Regular cardiac myocyte (primary cell): ENCODE measurements at places on chromosomes 7 and 10. TPM values are rescaled to one million over a fixed set of nuclear protein-coding genes. Genes with fewer than 3 reads are reported as not detected.

RNF133 gene
- total RNA-seq: 0.19 and 0.28 TPM in 2 replicates

CDHR1 gene
- total RNA-seq: 0.19 and 0.56 TPM in 2 replicates

DUSP5 gene
- total RNA-seq: 14.7 and 36.4 TPM in 2 replicates

NAT16 gene
- total RNA-seq: not detected in 2 replicates

AGMO gene
- 5.9 and 6.2 TPM in 2 replicates for total RNA-seq

HABP2 gene
- total RNA-seq: under 0.01 and 0.19 TPM in 2 replicates

LRIT1 gene
- not detected in 2 replicates for total RNA-seq

ALOX5 gene
- 0.19 and 0.28 TPM in 2 replicates for total RNA-seq

GHITM gene
- 191 and 207 TPM in 2 replicates for total RNA-seq

GDF2 gene
- total RNA-seq: under 0.01 TPM in 1 of 2 replicates, not detected in the other

IRF5 gene
- total RNA-seq: under 0.01 and 0.56 TPM in 2 replicates

NYAP1 gene
- 0.19 and 0.85 TPM in 2 replicates for total RNA-seq

SLC39A12 gene
- total RNA-seq: not detected in 2 replicates

SRRT gene
- 24.5 and 61.7 TPM in 2 replicates for total RNA-seq

IL6 gene
- total RNA-seq: 69.4 and 193 TPM in 2 replicates

HMX2 gene
- total RNA-seq: not detected in 2 replicates

CHRM2 gene
- total RNA-seq: under 0.01 TPM in 2 replicates

CLRN3 gene
- not detected in 2 replicates for total RNA-seq

VPS26A gene
- total RNA-seq: 33.0 and 43.1 TPM in 2 replicates

ADAP1 gene
- total RNA-seq: 4.4 and 16.3 TPM in 2 replicates

TMED4 gene
- total RNA-seq: 96.8 and 235 TPM in 2 replicates
